ENCODE measurements at places on chromosomes 3 and 15.

DNA sequence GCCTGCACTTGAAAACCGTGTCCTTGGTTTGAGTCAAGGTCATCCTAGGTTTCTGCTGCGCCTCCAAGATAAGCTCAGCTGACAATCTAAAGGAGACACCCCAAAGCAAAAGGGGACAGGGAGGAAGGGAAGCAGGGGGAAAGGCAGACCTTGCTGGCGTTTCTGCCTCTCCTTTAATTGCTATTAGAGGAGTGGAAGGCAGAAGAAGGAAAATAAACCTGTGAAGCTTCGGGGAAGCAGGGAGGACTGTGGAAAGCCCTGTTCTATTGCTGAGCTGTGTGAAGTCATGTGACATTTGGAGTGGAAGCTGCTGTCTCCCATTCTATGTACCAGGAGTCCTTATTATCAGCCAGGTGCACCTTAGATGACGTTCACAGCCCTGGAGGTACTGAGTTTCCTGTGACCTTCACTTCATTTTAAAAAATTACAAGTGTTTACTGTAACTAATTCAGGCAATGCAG is 21.5 kb upstream of the CHD2 start:
- peak; percentile 16 for DNase-seq

DNA sequence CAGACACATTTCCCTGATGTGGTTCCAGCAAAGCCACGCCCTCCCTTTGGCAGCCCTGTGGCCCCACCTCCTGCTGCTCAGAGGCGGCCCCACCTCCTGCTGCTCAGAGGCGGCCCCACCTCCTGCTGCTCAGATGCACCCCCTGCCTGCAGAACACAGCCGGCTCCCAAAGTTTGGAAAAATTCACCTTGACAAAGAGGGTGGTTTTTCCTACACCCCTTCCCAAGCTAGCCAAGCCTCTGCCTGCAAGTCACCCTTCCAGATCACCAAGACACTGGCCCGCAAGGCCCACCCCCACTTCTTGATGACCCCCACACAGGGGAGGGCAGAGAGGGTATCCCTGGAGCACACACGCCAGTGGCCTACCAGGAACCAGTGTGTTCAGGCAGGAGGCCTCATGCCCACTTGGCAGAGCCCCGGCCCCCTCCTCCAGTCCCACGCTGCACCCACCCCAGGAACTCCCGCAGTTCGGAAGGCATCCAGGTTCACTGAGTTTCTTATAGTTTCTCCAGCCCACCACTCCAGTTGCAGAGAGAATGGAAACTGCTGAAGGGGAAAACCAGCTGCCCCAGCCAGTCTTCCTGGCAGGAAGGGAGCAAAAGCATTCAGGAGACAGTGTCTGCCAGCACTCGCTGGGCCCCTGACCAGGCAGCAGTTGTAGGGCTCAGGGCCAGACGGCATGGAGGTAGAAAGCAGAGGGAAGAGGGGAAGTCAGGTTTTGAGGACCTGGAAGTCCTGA is 2.3 kb upstream of the HAPLN3 start:
- DNase-seq: no peak

- no peak for DNase-seq
These were observed 63.4 kb upstream of the FAM174B start for GRCh38 chr15:92719021-92719420.

DNA sequence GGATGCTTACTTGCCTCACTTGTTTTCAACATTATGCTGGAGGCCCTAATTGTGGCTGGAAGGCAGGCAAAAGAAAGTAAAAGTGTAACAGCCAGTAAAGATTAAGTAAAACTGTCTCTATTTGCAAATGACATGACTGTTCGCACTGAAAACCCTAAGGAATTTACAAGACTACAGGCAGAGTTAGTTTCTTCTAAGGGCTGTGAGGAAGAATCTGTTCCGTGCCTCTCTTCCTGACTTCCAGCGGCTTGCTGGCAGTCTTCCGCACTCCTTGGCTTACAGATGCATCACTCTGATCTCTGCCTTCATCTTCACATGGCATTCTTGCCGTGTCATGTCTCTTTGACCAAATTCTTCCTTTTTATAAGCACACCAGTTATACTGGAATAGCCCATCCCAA is 86.1 kb downstream of the DLG1 start:
- DNase-seq: no peak

DNA sequence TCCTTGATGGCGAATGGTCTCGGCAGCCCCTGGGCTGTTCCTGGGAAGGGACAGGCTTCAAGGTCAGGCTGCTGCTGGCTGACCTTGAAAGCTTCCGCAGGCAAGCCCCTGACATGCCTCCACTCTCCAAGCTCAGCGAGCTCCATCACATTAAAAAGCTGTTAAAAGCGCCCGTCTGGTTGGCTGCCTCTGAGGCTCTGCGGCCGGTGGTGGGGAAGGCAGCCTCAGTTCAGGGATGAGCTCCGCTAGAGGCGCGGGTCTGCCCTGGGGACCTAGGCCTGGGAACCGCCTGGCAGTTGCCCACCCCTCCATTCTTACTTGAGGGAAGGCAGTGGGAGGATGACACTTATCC is 103.8 kb downstream of the LINGO1 start:
- peak; percentile 19 for DNase-seq

- no peak for DNase-seq
These were observed 39.4 kb downstream of the BBS4 start for GRCh38 chr15:72725446-72725845.

DNA sequence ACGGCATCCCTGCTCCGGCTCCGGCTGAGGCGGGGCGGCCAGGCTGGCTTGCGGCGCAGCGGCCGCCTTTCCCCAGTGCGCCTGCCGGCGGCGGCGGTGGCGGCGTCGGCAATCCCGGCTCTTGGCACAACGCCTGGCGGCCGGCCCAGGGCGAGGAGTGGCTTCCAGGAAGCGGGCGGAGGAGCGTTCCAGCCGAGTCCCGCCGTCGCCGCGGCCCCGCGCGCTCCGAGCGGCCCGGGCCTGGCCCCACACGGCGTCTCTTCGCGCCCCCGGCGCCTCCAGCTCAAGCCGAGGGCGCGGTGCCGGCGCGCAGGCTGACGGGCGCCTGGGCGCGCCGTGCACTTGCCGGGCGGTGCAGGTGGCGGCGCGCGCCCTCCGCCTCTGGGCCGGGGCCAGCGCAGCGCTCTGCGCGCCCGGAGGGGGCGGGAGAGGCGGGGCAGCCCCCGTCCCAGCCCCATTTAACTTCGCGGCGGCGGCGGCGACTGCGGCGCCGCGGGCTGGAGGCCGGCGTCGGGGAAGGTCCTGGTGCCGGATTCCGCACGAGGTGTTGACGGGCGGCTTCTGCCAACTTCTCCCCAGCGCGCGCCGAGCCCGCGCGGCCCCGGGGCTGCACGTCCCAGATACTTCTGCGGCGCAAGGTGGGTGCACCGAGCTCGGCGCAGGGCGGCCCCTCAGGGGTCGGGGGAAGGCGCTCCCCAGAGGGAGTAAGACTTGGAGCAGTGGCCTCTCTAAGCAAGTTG is at the start of gene ADAMTSL3:
TSS of gene ADAMTSL3 (plus strand) at position 485 of the 740 bp plus-strand sequence. CDS start 1,639 bp downstream, outside the sequence.
- peak; percentile 7 for DNase-seq

DNA sequence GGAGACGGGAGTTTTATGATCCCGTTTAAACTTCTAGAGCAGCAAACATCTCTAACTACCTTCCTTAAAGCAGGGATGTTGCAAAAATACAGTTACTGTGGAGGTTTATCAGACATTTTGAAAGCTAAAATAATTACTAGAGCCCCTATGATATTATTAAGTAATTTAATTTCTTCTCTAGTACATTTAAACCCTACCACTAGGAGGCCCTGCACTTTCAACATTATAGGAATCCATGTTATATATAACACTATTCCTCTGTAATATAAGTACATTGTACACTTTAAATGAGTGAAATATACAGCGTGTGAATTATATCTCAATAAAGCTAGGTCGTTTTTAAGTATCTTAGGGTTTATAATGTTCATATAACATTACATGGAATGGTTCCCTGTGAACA is 11.5 kb downstream of the SETMAR start:
- no peak for DNase-seq

DNA sequence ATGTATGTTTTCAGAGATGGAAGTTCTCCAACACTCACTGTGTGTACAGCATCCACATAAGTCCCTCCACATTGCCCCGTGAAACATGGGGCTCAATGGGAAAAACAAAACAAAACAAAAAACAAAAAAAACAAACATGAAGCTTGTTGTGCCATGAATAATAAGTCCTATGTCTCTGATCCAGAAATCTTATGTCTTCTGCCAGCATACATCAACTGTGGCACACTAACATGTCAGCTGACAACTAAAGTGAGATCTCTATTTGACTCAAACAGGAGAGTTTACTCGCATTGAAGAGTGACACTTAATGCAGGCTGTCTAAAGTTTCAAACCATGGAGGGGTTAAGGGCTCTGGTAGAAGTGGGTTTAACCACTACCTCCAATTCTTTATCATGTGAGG is 180.2 kb upstream of the ROBO1 start:
- no peak for DNase-seq

DNA sequence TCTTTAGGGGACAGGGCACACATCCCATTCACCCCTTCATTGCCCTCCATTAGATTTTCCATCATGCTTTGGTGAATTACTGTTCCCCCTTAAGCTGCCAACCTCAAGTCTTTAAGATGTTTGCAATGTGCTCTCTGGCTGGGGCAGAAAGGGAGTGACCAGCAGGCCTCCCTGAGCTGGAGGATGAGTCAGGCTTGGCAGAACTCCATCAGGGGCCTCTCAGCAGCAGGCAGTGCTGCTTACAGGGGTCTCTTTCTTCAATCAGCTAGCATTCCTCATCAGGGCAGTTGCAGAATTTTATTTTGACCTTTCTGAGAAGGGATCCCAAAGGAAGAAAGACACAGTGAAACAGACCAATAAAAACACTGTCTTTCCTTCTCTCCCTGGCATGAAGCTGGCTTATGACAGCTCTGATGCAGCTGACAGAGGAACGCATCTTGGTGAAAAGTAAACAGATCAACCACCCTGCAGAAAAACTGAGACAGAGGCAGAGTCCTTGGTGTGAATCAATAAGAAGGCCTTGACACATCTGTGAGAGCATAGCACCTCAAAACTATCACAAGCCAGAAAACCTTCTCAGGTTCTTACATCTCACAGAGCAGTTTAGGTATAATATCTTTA is 88.7 kb upstream of the MRPL3 start:
- DNase-seq: no peak

DNA sequence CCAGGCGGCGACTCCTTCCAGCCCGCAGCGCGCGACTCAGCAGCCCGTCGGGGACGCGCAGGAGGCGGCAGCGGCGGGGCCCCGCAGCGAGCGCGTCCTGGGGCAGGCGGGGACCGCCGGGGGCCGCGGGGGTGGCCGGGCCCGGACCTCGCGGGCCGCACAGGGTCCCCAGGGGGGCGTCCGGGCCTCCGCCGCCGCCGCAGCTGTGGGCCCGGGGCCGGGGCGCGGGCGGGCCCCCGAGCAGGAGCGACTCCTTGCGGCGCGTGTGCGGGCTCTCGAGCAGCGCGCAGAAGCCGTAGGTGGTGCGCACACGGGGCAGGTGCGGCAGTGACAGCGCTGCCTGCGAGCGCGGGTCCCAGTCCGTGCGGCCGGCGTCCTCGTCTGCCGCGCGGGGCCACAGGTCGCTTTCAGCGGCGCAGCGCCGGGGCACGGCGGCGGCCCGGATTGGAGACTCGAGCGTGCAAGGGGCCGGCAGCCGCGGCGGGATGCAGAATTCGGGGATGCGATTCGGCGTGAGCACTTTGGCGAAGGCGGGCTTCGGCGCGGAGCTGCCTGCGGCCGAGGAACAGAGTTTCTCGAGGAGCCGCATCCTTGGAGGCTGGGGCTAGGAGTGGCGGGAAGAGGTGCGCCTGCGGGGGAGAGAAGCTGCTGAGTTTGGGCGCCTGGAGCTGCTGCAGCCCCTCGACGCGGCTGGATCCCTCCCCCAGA is 535 bp downstream of the C2CD4B start:
- peak; percentile 18 for DNase-seq

GRCh38 chr3:183224180-183224970 is 28.7 kb upstream of the B3GNT5 start:
- DNase-seq: no peak

DNA sequence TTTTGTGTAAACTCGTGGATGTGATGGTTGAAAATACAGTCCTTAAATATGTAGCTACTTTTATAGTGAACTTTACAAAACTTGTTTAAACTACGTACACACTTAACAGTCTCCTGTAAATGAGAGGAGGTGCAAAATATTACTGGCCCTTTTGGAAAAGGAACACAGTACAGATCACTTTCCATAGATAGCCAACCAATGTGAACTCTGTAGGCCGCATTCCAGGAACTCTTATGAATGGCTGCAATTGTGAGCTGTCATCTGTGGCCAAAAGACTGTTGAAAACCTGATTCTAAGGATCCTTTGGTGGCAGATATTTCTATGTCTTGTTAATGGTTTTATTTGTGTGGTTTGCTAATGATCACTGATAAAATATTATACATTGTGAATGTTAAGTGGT is 6.2 kb downstream of the TSC22D2 start:
- no peak for DNase-seq

DNA sequence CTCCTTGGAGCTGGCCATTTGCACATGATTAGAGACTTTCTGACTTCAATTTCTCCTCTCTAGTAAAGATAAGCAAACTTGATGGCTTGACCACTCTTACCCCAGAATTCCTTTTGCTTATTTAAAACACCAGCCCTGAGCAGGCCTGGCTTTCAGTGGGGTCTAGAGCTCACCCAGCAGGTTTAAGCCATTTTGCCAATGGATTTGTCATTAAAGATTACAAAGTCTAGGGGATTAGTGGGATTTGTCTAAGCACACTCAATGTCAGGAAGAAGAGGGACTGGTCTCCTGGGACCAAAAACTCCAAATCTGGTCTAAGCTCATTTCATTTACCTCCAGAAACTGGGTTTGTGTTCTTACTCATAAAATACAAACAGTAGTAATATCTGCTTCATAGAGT is 57.3 kb upstream of the SNTN start:
- no peak for DNase-seq

DNA sequence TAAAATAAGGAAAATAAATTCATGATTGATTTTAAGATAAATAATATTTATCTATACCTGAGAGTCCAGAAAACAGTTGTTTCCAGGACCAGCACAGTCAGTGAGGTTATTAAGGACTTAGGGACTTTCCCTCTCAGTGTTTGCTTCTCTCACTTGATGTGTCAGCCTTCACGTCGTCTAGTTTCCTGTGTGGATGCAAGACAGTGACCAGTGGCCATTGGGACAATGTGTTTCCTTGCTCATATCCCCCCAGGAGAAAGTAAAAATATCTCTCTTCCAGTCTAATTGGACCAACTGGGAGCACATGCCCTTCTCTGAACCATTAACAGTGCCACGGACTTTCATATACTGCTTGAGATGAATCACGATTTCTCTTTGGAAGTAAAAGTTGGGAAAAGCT is 157.8 kb upstream of the CTNNB1 start:
- no peak for DNase-seq

- peak; percentile 3 for DNase-seq
These were observed 49.7 kb upstream of the MYZAP start for GRCh38 chr15:57541805-57542504.

- no peak for DNase-seq
These were observed 74.9 kb downstream of the TOP2B start for GRCh38 chr3:25589783-25590258.
